Endodermal cell (in vitro differentiated cells): ENCODE measurements at places on chromosomes 7 and 10.
A peak's percentile ranks its signal among the peaks of the same experiment; 100 is the strongest.

- no peak for DNase-seq
Observed at GRCh38 chr7:33079763-33080690, 17.5 kb upstream of the NT5C3A start.

DNA sequence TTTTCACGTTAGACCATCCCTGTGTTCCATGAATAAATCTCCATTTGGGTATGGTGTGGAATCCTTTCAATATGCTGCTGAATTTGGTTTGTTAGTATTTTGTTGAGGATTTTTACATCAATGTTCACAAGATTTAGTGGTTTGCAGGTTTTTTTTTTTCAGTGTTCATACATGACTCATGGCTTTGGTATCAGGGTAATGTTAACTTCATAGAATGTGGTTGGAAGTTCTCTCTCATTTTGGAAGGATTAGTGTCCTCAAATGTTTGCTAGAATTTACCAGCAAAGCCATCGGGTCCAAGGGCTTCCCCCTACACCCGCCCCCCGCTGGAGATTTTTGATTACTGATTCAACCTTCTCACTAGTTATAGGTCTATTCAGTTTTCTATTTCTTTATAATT, 398.0 kb downstream of the NXPH1 start:
- no peak for DNase-seq

- DNase-seq, result no peak
Observed at GRCh38 chr10:13573960-13574359, 12.8 kb upstream of the PRPF18 start.

DNA sequence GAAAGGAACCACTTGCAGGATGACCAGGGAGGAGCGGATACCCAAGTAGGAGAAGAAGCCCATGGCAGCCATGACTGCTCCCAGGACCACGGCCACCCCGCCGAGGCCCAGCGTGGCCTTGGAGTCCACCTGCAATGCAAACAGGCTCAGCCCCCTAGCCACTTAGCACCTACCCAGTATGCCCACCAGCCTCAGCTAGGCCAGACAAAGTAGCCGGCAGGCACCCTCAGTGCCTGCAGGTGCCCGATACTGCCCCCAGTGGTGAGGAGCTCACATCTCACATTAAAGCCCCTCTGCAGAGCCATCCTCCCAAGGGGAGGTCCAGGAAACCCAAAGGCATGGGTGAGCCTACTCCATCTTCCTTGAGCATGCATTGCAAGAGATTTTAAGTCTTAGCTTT, 6.6 kb downstream of the NPC1L1 start:
- peak; percentile 93 for DNase-seq

GRCh38 chr10:21972584-21972983, 30.9 kb downstream of the DNAJC1 start:
- no peak for DNase-seq

- no peak for DNase-seq
Observed at GRCh38 chr7:105060923-105061322, 46.9 kb downstream of the KMT2E start.

DNA sequence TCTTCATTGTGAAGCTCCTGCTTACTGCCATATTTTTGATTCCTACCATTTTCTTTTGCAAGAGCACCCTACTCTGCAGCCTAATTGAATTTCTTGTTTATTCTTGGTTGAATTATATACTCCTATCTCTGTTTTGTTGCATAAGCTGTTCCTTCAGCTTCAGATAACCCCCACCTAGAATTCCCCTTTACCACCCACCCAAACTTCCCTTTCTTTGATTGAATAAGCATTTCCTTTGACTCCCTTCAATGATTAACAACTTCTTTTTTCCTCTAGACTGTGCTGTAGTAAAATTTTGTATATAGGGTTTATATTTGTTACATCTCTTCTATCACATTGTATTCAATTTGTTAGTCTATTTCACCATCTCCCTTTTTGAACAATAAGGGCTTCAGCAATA, 168.1 kb downstream of the GPR37 start:
- DNase-seq, result no peak

DNA sequence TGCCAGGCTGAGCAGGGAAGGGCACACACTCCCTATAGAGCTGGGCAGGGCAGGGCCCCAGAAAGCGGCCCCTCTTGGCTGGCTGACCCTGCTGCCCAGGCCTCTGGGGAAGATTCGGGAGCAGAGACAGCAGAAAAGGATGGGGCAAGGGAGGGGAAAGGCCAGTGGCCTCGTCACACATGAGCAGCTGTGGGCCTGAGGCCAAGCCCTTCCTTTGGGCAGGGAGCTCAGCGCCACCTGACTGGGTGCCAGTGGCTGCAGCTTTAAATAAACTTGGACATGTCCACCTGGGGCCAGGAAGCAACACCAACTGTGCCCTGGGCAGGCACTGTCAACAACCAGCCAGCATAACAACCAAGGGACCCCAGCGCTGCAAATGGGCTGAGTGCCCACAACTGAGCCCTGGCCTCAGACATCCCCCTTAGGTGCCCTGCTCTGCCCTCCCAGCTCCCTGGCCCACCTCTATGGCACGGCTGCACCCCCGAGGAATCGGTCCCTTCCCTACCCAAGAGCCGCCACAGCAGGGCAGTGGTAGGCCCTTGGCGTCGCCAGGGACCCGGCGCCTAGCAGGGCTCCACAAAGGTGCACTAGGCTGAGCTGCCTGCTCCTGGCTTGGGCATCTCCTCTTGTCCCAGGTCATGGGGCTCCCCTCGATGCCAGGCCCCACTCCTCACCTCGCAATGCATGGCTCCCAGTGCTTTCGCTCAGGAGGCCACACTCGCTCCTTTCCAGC, 2.6 kb downstream of the CAMK2B start:
- DNase-seq, result no peak

- peak; percentile 66 for DNase-seq
Observed at GRCh38 chr10:47403446-47404318, 19.6 kb upstream of the ZNF488 start.

- peak; percentile 45 for DNase-seq
Observed at GRCh38 chr10:64508029-64508661, 986.9 kb downstream of the REEP3 start.

GRCh38 chr10:123355748-123356481, 201.7 kb downstream of the BUB3 start:
- no peak for DNase-seq

GRCh38 chr10:3451516-3452172, 279.1 kb upstream of the PITRM1 start:
- DNase-seq, result peak; percentile 54

GRCh38 chr10:56679578-56679977, 318.5 kb upstream of the ZWINT start:
- no peak for DNase-seq

GRCh38 chr10:31457858-31458257, 138.8 kb downstream of the ZEB1 start:
- no peak for DNase-seq

- DNase-seq, result peak; percentile 86
Observed at GRCh38 chr7:24587853-24588252, 14.6 kb downstream of the PALS2 start.

- DNase-seq, result no peak
Observed at GRCh38 chr10:89505640-89506275, 29.6 kb downstream of the SLC16A12 start.

DNA sequence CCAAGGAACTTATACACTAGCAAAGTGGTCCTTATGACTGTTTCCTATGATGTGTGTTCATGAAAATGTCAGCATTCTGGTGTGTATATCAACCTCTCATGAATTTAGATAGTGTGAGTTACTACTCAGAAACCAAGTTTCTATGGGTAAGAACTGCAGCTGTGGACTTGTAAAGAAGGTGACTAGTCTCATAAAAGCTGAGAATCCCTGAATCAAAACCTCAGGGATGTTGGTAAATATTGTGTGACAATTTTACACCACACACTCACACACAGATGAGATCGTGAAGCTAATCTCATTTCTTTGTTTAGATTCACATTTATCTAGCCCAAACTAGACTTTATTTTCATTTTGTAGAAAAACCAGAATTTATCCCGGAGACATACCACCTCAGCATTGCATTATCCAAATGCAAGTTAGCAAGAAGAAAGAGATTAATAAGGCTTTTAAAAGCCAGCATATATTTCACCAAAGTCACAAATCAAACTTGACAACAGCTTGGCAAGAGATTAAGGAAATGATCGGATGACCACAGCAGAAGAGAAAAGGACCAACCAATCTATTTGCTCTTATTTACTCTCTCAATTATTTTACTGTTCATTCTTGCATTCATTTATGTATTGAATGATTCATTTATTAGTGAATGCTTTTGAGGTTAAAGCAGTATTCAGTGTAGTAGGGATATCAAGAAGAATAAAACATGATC, 92.9 kb downstream of the PLXDC2 start:
- no peak for DNase-seq

DNA sequence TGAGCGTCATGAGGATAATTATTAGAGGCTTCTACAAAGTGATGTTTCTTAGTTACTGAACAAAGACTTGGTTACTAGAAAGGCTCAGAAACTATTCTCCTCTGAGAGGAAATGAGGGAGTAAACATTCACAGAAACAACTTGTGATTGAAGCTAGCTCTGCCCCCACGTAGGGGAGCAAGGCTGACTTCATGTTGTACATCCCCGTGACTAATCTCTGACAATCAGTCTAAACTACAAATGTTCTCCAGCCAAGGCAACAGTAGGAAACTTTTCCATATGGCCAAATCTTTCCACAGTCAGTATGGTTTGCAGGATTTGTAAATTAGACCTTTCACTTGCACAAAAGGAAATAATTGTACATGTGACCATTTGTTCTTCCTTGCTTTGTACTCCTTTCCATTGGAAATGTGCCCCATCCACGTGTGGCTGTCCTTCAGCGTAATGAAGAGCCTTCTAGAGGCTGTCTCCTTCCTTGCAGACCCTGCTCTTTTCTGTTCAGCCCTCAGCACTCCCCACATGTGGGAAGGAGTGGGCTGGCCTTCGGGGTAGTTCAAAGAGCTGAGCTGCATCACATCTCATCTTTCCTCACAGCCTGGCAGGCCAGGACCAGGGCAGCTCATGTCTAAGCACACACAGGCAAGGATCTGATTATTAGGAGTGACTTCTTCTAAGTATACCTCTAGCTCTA, 93.5 kb downstream of the PCGF5 start:
- DNase-seq, result no peak

- no peak for DNase-seq
Observed at GRCh38 chr7:43351683-43352082, 231.2 kb upstream of the STK17A start.

- DNase-seq, result no peak
Observed at GRCh38 chr10:5365928-5366327, 1.2 kb downstream of the UCN3 start.

DNA sequence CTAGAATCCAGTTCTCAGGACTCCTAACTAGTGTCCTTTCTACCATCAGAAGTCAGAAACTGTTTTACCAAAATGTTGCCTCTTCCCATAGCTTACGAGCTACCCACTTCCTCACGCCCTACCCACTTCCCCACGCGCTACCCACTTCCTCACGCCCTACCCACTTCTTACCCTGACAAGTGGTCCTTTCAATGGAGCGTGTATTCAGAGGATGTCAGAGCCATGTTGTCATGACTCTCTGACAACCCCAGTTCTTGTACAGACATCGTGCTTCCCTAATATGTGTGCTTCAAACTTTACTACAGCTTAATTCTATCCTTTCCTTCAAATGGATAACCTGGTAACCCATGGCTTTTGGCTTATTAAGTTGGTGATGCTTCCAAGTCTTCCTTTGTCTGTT, 84.8 kb upstream of the PHF14 start:
- DNase-seq, result no peak

DNA sequence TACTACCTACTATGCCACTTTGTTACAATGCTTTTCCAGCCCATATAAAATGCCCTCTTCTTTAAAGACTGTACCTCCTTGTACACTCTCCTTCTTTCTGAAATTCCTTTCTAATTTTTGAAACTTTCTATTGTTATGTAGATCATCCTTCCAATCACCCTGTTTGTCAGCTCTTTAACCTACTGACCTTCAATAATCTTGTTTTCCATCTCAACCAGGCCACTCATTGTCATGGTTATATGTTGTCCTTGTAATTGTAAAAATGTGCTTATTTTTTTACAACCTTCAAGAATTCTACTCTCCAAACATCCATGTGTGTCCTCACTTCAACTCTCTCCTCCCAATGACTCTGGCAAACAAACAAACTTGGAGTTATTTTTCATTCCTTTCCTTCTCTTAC, 1172.6 kb upstream of the CELF2 start:
- no peak for DNase-seq

GRCh38 chr7:93636276-93636675, 61.8 kb upstream of the CALCR start:
- DNase-seq, result no peak

- DNase-seq, result no peak
Observed at GRCh38 chr7:111329367-111330234, 232.7 kb downstream of the IMMP2L start.

- no peak for DNase-seq
Observed at GRCh38 chr10:33377658-33378025, 43.2 kb upstream of the NRP1 start.

DNA sequence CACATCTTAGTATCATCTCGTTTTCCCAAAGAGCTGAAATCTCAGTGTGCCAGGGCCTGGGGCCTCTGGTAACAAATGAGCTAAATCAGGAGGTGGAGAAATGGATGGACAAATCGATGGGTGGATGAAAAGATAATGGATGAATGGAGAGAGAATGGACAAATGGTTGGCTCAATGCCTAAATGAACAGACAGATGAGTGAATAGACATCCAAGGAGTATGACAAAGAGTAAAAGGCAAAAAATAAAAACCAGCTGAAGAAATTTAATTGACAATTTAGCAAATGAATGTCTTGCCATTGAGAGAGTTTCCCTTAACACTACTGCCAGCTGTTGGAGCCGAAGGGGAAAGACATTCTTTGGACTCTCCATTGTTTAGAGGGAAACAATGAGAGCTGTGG, 8.0 kb downstream of the SYCE1 start:
- DNase-seq, result no peak

DNA sequence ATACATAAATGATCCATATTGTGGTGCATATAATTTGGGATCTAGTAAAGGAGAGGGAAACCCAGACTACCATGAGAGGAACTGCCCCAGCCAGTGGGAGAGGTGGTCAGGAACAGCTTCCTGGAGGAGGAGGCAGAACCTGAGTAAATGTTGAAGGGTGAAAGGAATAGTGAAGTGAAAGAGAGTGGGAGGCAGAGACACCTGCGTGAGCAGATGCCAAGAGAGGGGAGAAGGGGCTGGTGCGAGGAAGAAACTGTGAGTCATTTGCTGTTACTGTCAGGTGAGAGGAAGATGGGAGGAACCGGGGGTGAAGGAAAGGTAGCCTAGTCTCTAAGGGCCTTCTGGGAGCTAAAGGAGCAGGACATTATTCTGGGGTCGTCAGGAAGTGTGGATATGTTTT, 294.8 kb downstream of the GRID1 start:
- DNase-seq, result peak; percentile 33

GRCh38 chr10:127148066-127148932, 48.1 kb downstream of the INSYN2A start:
- DNase-seq, result no peak

DNA sequence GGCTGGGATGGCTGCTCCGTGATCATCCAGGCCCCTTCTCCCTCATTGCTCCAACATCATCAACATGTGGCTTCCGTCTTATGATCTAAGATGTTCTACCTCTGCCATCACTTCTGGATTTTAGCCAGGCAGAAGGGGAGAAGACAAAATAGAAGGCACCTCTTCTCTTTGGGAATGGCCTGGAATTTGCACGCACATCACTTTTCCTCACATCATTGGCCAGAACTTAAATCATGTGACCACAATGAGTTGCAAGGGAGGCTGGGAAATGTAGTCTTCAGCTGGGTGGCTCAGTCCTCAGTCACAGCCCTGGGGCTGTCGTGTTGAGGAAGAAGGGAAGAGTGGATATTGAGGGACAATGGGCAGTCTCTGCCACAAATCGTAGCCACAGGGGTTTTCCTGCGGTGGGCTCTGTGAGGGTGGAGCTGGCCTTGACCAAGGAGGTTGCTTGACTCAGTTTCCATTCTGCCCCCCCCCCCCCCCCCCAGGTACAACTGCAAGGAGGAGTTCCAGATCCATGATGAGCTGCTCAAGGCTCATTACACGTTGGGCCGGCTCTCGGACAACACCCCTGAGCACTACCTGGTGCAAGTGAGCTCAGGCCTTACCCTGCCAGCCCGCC, 50.3 kb downstream of the PALD1 start:
- peak; percentile 82 for DNase-seq
